Endothelial cell (in vitro differentiated cells): ENCODE measurements at places on chromosomes 6 and 20. TPM values are rescaled to one million over a fixed set of nuclear protein-coding genes. Genes with fewer than 3 reads are reported as not detected.

DNA sequence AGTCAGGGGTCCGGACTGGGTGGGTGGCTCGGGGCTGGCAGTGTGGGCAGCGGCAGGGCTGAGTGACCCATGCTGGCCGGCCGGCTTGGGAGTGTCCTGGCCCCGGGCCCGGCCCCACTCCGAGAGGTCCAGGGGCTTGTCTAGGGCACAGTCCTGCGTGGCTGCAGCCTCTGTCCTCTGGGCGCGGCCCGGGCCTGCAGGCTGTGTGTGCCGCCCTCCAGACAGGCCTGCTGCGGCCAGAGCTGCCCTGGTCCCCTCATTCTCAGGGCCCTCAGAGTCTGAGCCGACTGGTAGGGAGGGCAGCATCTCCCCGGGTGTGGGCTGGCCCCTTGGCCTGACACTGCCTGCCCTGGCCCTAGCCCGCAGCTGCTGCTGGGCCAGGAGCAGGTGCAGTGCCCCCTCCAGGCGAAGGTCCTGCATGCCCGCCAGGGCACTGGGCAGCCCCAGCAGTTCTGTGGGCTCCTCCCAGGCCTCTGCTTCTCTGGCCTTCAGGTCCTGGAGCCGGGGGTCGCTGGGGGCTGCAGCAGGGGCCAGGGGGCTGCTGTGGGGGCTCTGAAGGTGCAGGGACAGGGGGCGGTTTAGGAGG, 6.9 kb upstream of the CABLES2 start:
- DNase-seq = peak; percentile 45

- DNase-seq = no peak
Observed at GRCh38 chr6:13872681-13873080, 52.1 kb upstream of the RNF182 start.

- DNase-seq = peak; percentile 5
Observed at GRCh38 chr6:153503810-153504209, 372.7 kb upstream of the RGS17 start.

The MCCD1 gene
- total RNA-seq = not detected

GRCh38 chr6:12749531-12750379, 33.2 kb downstream of the PHACTR1 start:
- DNase-seq = peak; percentile 57
